ENCODE measurements at places on chromosomes 2 and 18. TPM values are rescaled to one million over a fixed set of nuclear protein-coding genes. Genes with fewer than 3 reads are reported as not detected.

The GAREM1 gene
- 1.2 TPM for total RNA-seq

The LHCGR gene
- not detected for total RNA-seq

DNA sequence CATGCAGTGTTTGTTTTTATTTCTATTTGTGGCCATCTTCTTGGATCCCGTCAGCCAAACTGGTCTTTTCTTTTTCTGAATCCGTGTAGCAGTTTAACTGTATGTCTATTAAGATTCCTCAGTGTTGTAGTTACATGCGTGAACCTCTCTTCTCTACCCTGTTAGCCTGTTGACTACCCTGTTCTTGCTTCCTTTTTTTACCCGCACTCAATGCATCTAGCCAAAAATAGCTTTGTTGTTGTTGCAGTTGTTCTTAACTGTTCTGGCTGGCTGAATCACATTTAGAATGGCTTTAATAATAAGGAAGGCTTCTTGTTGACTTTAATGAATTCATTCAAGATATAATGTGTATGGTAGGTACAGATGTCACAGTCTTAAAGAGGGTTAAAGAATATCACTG lies 137.1 kb downstream of the LCLAT1 start:
- H3K27ac ChIP-seq = no peak overlapping the region
- H3K36me3 ChIP-seq = no peaks in the 10 kb centered on the region
- DNase-seq = no peak

DNA sequence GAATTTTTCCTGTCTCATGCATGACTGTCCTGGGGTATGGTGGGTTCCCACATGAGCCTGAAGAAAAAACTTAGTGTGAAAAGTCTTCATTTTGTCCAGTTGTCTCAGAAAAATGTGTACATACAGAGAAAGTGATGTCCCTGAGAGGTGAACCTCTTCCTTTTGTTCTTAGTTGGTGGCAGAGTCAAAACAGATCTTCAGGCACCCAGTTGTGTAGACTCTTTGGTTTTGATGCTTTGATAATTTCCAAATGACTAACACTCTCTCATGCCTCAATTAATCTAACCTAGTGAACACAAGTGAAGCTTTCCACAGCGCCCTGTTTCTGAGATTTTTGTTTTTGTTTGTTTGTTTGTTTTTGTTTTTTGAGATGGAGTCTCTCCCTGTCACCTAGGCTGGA lies 273.5 kb downstream of the PIK3C3 start:
- H3K27ac ChIP-seq = no peak overlapping the region
- H3K27me3 ChIP-seq = no peaks in the 10 kb centered on the region
- H3K4me3 ChIP-seq = no peak overlapping the region
- H3K36me3 ChIP-seq = no peaks in the 10 kb centered on the region
- DNase-seq = no peak
- no peaks in the 10 kb centered on the region for H3K4me1 ChIP-seq

- DNase-seq = no peak
- H3K27me3 ChIP-seq = peaks cover 2% of the 10 kb centered on the region
- no peaks in the 10 kb centered on the region for H3K36me3 ChIP-seq
- H3K4me1 ChIP-seq = peaks cover 6% of the 10 kb centered on the region
Measured at GRCh38 chr2:216299588-216299987, 72.7 kb downstream of the MARCHF4 start.

DNA sequence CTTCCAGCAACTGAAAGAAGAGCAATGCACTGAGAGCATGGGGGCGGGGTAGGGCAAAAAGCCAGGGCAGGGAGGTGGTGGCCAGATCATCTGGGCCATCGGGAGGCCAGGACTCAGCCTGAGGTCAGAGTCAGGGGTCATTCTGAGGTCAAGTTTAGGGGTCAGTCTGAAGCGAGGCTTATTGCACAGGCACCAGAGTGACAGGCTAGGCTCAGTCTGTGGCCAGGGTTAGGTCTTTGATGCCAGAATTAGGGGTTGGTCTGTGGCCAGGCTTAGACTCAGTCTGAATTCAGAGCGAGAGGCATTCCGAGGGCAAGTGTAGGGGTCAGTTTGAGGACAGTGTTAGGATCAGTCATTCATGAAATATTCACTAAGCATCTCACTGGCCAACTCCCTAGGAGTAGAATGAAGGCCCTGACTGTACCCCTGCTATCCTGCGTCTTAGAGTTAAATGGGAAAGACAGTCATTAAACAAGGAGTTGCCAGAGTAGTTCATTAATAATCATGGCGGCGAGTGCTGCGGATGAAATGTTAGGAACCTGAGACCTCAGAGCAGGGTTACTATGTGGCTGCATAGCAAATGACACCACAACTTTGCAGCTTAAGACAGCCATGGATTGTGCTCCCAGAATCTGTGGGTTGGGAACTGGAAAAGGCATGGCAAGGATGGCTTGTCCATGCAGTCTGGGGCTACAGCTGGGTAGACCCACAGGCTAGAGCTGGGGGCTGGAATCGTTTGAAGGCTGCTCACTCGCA lies 198.7 kb downstream of the CYP26B1 start:
- peaks cover 8% of the 10 kb centered on the region for H3K4me1 ChIP-seq
- H3K4me3 ChIP-seq = no peak overlapping the region
- no peak overlapping the region for H3K27ac ChIP-seq
- no peaks in the 10 kb centered on the region for H3K36me3 ChIP-seq

GRCh38 chr2:240626531-240627300 lies 1.4 kb downstream of the GPR35 start:
- no peak overlapping the region for H3K4me3 ChIP-seq
- peaks cover 9% of the 10 kb centered on the region for H3K27me3 ChIP-seq
- no peak for DNase-seq
- H3K36me3 ChIP-seq = no peaks in the 10 kb centered on the region
- peaks cover 3% of the 10 kb centered on the region for H3K4me1 ChIP-seq

DNA sequence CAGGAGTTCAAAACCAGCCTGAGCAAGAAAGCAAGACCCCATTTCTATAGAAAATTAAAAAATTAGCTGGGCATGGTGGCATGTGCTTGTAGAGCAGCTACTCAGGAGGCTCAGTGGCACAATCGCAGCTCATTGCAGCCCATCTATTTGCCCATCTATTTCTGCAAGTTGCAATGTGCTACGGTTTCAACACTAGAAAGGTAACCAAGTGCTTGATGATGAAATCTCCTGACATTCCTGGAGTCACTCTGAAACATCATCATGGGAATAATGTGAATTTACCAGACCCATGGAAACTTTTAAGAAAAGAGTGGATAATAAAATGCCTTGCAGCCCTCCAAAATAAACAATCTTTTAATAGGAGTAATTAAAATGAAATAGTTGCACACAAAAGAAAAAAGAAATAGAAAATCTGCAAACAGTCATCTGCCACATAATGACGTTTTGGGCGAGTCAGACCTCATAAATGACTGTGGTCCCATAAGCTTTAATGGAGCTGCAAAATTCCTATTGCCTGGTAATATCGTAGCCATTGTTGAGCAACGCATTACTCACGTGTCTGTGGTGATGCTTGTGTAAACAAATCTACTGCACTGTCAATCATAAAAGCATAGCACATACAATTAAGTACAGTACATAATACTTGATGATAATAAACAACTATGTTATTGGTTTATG lies 46.6 kb upstream of the AMMECR1L start:
- DNase-seq = no peak
- no peak overlapping the region for H3K4me3 ChIP-seq
- H3K27ac ChIP-seq = no peak overlapping the region

- no peaks in the 10 kb centered on the region for H3K36me3 ChIP-seq
- no peaks in the 10 kb centered on the region for H3K4me1 ChIP-seq
- DNase-seq = no peak
- no peaks in the 10 kb centered on the region for H3K27me3 ChIP-seq
- H3K4me3 ChIP-seq = no peak overlapping the region
Measured at GRCh38 chr18:11767935-11768334, 78.9 kb downstream of the GNAL start.
